Activated CD8-positive, alpha-beta T cell treated with anti-CD3 and anti-CD28 coated beads for 36 hours (primary cell): ENCODE measurements at places on chromosomes 11 and 22. TPM values are rescaled to one million over a fixed set of nuclear protein-coding genes. Genes with fewer than 3 reads are reported as not detected.

GRCh38 chr22:46649141-46650077, 29.2 kb downstream of the GRAMD4 start:
- no peak for DNase-seq
- peaks cover 25% of the 10 kb centered on the region for H3K4me1 ChIP-seq
- H3K4me3 ChIP-seq: no peak overlapping the region
- no peaks in the 10 kb centered on the region for H3K27me3 ChIP-seq

- H3K36me3 ChIP-seq: no peaks in the 10 kb centered on the region
- no peak overlapping the region for H3K27ac ChIP-seq
- no peak overlapping the region for H3K4me3 ChIP-seq
- peaks cover 3% of the 10 kb centered on the region for H3K4me1 ChIP-seq
Measured at GRCh38 chr11:43523632-43524031, 156.9 kb upstream of the HSD17B12 start.

DNA sequence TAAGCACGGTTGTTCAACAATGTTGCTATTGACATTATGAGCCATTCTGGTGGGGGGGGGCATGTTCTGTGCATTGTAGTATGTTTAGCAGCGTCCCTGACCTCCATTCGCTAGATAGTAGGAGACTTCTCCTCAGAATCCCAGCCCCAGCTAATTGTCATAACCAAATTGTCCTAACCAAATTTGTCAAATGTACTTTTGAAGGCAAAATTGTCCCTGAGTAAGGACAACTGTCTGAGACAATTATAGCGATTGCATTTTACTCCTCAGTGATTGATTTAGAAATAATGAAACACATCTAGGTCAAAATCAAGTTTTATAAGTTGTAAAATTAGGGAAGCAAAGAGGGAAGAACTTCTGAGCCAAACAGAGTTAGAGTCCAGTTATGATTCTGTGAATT, 541.8 kb upstream of the CHORDC1 start:
- DNase-seq: no peak
- no peaks in the 10 kb centered on the region for H3K4me1 ChIP-seq
- H3K36me3 ChIP-seq: no peaks in the 10 kb centered on the region
- no peaks in the 10 kb centered on the region for H3K27me3 ChIP-seq

DNA sequence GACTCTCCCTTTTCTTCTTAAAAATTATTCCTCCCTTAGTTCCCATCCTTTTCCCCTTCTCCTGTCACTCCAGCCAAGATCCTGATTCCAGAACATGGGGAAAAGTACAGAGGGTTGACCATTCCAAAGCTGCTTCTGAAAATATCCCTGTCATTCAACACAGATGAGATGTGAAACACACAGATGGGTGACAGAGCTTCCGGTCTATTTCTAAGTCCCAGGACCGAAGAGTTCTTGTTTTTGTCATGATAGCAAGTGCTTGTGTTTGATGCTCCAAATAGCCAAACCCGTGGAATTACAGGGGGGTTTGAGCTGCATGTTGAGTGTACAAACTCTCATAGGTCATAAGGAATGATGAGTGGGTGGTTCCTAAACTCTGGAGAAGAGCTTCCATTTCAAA, 57.9 kb downstream of the PARVA start:
- H3K27ac ChIP-seq: no peak overlapping the region
- no peaks in the 10 kb centered on the region for H3K36me3 ChIP-seq
- DNase-seq: no peak
- H3K4me3 ChIP-seq: no peak overlapping the region
- H3K27me3 ChIP-seq: no peaks in the 10 kb centered on the region

DNA sequence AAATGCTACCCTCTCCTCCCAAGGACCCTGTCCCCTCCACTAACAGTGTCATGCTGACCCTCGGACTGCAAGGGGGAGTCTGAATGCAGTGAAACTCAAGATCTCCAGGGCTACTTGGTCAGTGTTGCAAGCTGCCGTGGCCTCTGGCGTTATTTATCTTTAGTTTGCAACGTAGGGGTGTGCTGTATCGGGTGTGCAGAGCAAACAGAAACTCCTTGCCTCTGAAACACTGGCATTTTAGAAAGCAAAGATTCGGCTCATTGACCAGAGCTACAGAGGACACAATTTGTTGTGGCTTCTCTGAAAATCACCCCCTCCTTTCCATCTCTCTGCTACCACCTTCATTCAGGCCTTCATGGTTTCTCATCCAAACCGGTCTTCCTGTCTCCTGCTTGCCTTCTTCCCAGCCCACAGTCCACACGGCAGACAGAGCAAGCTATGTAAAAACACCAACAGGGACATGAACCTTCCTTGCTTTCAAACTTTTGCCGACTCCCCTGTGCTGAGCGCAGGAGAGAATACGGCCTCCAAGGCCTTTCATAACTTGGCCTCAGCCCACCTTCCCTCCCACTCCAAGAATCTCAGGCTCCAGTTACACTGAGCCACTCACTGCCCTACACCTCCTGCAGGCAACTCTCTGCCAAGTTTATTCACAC, 14.9 kb downstream of the FZD4 start:
- H3K4me3 ChIP-seq: no peak overlapping the region
- H3K27me3 ChIP-seq: peaks cover 10% of the 10 kb centered on the region
- no peak overlapping the region for H3K27ac ChIP-seq
- H3K36me3 ChIP-seq: no peaks in the 10 kb centered on the region
- no peaks in the 10 kb centered on the region for H3K4me1 ChIP-seq
- DNase-seq: no peak

- H3K4me1 ChIP-seq: no peaks in the 10 kb centered on the region
- no peak for DNase-seq
- H3K36me3 ChIP-seq: peaks cover 12% of the 10 kb centered on the region
- H3K27ac ChIP-seq: no peak overlapping the region
- no peak overlapping the region for H3K4me3 ChIP-seq
- no peaks in the 10 kb centered on the region for H3K27me3 ChIP-seq
Measured at GRCh38 chr22:17897858-17898257, 123.6 kb upstream of the BID start.

Gene APLP2
- 29.8 TPM for total RNA-seq

- H3K27ac ChIP-seq: peak overlapping the region; percentile 46
- H3K36me3 ChIP-seq: peaks cover 70% of the 10 kb centered on the region
- no peak for DNase-seq
- H3K27me3 ChIP-seq: no peaks in the 10 kb centered on the region
Measured at GRCh38 chr11:93729129-93729616, 12.1 kb downstream of the TAF1D start.

DNA sequence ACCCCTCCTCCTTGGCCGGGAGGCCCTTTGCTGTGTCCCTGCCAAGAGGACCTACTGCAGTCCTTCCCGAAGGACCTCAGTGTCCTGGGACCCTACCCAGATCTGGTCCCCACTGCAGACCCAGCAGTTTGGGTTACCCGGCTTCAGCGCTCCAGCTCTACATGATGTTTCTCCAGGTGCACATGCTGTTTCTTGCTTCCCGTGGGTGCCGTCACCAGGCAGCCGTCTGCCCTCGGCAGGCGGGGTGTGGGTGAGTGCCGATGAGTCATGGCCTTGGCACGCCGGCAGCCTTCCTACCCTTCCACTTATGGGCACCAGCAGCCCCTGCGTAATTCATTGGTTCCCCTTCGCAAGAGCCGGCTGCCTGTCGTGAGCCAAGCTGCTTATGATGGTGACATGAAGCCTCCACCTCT, 101.8 kb downstream of the BCR start:
- no peaks in the 10 kb centered on the region for H3K27me3 ChIP-seq
- H3K4me1 ChIP-seq: peaks cover 32% of the 10 kb centered on the region
- peaks cover 2% of the 10 kb centered on the region for H3K36me3 ChIP-seq

Gene IFT27
- 21.9 TPM for total RNA-seq

- H3K27ac ChIP-seq: no peak overlapping the region
- no peaks in the 10 kb centered on the region for H3K36me3 ChIP-seq
- no peaks in the 10 kb centered on the region for H3K4me1 ChIP-seq
- peaks cover 5% of the 10 kb centered on the region for H3K27me3 ChIP-seq
- H3K4me3 ChIP-seq: no peak overlapping the region
Measured at GRCh38 chr22:48753752-48754517, 1073.7 kb downstream of the BRD1 start.

DNA sequence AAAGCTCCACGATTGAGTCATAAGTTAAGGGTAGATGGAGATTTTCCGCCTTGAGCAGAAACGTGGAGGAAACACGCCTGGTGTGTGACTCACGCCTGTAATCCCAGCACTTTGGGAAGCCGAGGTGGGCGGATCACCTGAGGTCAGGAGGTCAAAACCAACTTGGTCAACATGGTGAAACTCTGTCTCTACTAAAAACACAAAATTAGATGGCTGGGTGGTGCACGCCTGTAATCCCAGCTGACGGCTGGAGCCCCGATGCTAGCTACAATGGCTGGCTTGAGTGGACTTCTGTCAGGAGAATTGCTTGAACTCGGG, 17.3 kb upstream of the DGCR8 start:
- no peak overlapping the region for H3K27ac ChIP-seq
- H3K36me3 ChIP-seq: peaks cover 3% of the 10 kb centered on the region
- no peak for DNase-seq
- no peaks in the 10 kb centered on the region for H3K4me1 ChIP-seq

GRCh38 chr11:64268025-64268892, 16.2 kb downstream of the BAD start:
- H3K4me1 ChIP-seq: peaks cover 21% of the 10 kb centered on the region
- no peak for DNase-seq
- peak overlapping the region; percentile 95 for H3K27ac ChIP-seq
- H3K36me3 ChIP-seq: peaks cover 8% of the 10 kb centered on the region

GRCh38 chr11:92790366-92790765, 179.1 kb upstream of the MTNR1B start:
- no peak overlapping the region for H3K4me3 ChIP-seq
- no peak overlapping the region for H3K27ac ChIP-seq
- H3K36me3 ChIP-seq: no peaks in the 10 kb centered on the region
- H3K4me1 ChIP-seq: no peaks in the 10 kb centered on the region
- DNase-seq: no peak

- H3K36me3 ChIP-seq: no peaks in the 10 kb centered on the region
- no peak for DNase-seq
- H3K27ac ChIP-seq: no peak overlapping the region
- no peaks in the 10 kb centered on the region for H3K27me3 ChIP-seq
Measured at GRCh38 chr11:1967641-1968225, 20.6 kb downstream of the MRPL23 start.

Gene IGSF22
- 0.43 TPM for total RNA-seq

Gene TYR
- total RNA-seq: not detected

DNA sequence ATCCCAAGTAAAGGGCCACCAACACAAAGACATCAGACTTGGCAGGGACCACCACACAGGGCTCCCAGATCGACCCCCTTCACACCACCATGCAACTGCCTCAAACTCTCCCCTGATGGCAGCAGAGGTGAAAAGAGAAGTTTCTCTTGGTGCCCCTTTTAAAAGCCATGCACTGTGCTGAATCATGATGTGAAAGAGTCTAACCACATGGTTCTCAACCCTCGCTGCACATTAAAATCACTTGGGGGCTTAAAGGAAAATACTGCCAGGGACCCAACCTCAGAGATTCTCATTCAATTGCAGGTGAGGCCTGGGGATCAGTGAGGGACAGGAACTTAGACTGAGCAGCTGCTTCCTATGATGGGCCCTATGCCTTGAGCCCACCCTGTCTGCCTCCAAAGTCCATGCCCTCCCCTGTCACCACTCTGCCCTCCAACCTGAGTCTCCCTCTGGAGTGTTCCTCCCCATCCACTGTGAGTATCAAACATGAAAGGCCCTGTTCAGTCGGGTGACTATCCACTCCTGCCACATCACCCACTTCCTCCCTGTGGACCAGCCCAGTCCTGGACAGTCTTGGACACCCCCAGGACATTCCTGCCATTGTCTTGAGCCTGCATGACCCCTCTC, 40.8 kb downstream of the PLEKHA7 start:
- H3K4me3 ChIP-seq: no peak overlapping the region
- peaks cover 5% of the 10 kb centered on the region for H3K27me3 ChIP-seq
- DNase-seq: no peak
- no peak overlapping the region for H3K27ac ChIP-seq
- H3K4me1 ChIP-seq: peaks cover 13% of the 10 kb centered on the region

GRCh38 chr11:116835042-116835772, 2.2 kb downstream of the APOA1 start:
- no peaks in the 10 kb centered on the region for H3K36me3 ChIP-seq
- peak overlapping the region; percentile 72 for H3K4me3 ChIP-seq
- no peaks in the 10 kb centered on the region for H3K27me3 ChIP-seq

Gene KCNJ4
- total RNA-seq: not detected

Gene OR5L1
- not detected for total RNA-seq

Gene RCN1
- 27.7 TPM for total RNA-seq

GRCh38 chr22:46317646-46318045, 17.9 kb upstream of the TRMU start:
- peaks cover 32% of the 10 kb centered on the region for H3K36me3 ChIP-seq
- H3K4me3 ChIP-seq: no peak overlapping the region
- H3K4me1 ChIP-seq: no peaks in the 10 kb centered on the region
- H3K27ac ChIP-seq: no peak overlapping the region
- DNase-seq: no peak
- no peaks in the 10 kb centered on the region for H3K27me3 ChIP-seq

DNA sequence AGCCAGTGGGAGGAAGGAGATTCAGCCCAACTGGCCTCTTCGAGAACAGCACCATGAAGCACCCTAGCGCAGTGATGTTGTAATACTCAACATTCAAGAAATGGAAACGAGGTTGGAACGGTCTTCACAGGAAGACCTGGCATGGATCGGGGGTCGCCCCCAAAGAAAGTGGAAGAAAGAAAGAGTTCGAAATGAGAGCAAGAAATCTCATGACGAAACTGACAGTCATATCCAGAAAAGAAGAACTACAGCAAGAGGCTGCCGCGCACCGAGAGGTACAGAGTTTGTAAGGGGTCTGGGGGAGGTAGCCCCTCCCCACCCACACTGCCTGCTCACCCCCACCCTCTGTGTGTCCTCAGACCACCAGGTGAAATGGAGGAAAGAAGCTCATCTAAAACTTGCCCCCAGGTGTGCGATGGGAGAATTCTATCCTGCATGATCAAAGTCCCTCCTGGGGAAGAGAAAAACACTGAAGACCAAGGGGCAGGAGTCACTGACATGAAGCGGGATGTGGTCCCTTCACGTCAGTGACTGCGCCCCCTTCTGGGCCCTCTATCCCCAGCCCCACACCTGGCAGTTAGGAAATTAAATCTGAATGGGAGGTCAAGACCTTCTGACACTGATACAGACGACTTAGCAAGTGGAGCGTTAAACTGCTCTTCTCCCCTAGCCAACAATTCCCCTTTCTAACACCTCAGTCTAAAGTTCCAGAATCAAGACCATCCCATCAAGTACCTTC, 52.9 kb upstream of the SPATA19 start:
- no peaks in the 10 kb centered on the region for H3K4me1 ChIP-seq
- H3K4me3 ChIP-seq: no peak overlapping the region
- H3K36me3 ChIP-seq: peaks cover 11% of the 10 kb centered on the region
- no peak overlapping the region for H3K27ac ChIP-seq
- H3K27me3 ChIP-seq: no peaks in the 10 kb centered on the region

Gene IL17REL
- total RNA-seq: 0.14 TPM

Gene DBX1
- not detected for total RNA-seq

DNA sequence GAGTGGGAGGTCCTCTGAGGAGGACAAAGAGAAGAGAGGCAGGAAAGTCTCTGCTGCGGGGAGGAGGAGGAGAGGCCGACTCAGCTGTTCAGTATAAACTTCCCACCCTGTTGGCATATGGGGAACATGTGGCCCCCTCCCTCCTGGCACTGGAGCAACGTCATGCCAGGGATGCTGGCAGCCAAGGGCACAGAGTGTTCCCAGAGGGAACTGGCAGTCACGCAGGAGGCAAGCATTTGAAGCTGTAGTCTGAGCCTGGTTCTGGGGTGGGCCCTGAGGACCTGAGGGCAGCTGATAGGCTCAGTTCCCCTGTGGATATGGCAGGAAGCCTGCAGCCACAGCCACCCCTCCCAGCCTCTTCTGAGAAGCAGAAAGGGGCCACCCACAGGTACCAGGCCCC, 67.1 kb upstream of the TSPAN18 start:
- no peak overlapping the region for H3K4me3 ChIP-seq
- H3K36me3 ChIP-seq: no peaks in the 10 kb centered on the region
- H3K4me1 ChIP-seq: peaks cover 3% of the 10 kb centered on the region

Gene MUC2
- not detected for total RNA-seq

Gene SESN3
- 19.5 TPM for total RNA-seq

Gene VPREB3
- total RNA-seq: not detected
